BJ (cell line): ENCODE measurements at places on chromosomes 1 and 21. TPM values are rescaled to one million over a fixed set of nuclear protein-coding genes. Genes with fewer than 3 reads are reported as not detected.

DNA sequence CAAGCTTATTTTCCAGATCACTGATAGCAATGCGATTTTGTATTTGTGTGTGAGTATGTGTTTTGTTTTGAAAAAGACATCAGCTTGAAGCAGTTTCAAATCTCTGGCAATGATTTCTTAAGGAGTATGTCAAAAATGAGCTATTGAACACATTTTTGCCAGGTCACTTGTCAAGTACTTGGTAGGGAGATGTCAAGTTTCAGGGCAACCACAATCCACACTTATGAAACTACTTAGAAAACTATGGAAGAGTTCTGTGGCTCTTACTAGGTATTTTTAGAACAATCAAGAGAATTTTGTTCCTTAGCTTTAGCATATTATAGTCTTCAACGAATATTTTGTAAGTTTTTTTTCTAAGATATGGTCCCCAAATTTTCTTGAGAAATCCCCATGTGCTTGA lies 318.8 kb upstream of the ZRANB2 start:
- no peak for DNase-seq

The ADGRL4 gene
- 0.81 and 2.2 TPM in 2 replicates for polyA plus RNA-seq

The HLX gene
- polyA plus RNA-seq: 3.3 and 4.2 TPM in 2 replicates

The TMEM81 gene
- polyA plus RNA-seq: 1.5 and 2.1 TPM in 2 replicates

- no peak for DNase-seq
These were observed 180.3 kb downstream of the FAF1 start for GRCh38 chr1:50779801-50780200.
